ENCODE measurements at places on chromosomes 7 and 10. TPM values are rescaled to one million over a fixed set of nuclear protein-coding genes. Genes with fewer than 3 reads are reported as not detected.
A peak's percentile ranks its signal among the peaks of the same experiment; 100 is the strongest.

- DNase-seq: no peak
Observed at GRCh38 chr7:139495580-139496125, 12.2 kb upstream of the KLRG2 start.

DNA sequence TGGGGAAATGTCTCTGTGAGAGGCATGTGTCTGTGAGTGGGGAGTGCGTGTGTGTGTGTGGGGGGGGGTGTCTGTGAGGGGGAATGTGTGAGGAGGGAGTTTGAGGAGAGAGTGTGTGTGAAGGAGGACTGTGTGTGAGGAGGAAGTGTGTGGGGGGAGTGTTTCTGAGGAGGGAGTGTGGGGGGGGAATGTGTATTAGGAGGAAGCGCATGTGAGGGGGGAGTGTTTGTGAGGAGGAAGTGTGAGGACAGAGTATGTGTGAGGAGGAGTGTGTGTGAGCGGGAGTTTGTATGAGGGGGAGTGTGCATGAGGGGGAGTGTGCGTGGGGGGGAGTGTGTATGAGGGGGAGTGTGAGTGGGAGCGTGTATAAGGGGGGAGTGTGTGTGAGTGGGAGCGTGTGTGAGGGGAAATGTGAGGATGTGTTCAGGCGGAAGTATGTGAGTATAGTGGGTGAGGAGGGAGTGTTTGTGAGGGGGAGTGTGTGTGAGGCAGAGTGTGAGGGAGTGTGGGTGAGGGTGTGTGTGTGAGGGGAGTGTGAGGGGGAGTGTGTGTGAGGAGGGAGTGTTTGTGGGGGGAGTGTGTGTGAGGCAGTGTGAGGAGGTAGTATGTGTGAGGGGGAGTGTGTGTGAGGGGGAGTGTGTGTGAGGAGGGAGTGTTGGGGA lies 21.8 kb upstream of the PTPRN2 start:
- no peak for DNase-seq

TCERG1L gene
- polyA plus RNA-seq: 1.7 TPM

DNA sequence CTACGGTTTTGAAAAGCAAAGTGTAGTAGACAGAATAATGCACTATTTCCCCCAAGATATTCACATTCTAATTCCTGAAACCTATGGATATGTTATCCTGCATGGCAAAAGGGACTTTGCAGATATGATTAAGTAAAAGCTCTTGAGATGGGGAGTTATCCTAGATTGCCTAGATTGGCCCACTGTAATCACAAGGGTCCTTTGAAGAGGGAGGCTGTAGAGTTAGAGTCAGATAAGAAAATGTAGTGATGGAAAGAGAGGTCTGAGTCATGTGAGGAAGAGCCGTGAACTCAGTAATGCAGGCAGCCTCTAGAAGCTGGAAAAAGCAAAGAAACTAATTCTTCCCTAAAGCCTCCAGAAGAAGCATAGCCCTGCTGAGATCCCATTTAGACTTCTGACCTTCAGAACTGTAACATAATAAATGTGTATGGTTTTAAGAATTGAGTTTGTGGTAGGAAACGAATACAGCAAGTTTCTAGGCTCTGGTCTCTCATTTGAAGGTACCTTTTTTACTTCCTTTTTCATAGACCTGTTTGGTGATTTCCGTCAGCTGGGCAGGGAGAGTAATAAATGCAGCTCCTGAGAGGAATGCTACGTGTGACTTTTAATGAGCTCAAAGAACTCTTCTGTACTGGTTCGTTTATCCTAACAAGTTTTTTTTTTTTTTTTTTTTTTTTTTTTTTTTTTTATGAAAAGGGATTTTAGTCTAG lies 41.9 kb upstream of the NXPH1 start:
- no peak for DNase-seq

TMEM196 gene
- not detected for polyA plus RNA-seq

DNA sequence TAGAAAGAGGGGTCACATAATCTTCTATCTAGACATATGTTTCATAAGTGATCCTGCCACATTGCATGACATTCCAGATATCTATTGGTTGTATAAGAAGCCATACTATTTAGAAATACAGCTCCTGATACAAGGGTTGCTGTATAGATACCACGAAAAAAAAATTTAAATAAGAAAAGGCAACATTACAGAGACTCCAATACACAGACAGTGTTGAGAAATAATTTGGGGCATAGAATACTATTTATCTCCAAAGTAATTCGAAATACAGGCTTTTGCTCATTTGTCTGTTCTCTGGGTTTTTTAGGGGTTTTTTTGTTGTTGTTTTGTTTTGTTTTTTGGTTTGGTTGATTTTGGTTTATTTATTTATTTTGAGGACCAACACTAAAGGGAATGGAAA lies 2.6 kb downstream of the IFIT2 start:
- DNase-seq: no peak

- no peak for DNase-seq
Observed at GRCh38 chr10:59968705-59969104, 62.3 kb upstream of the CCDC6 start.

GRCh38 chr10:14414901-14415300 lies 84.2 kb upstream of the FRMD4A start:
- DNase-seq: no peak

- DNase-seq: no peak
Observed at GRCh38 chr7:24884401-24884800, 95.6 kb downstream of the OSBPL3 start.

DNA sequence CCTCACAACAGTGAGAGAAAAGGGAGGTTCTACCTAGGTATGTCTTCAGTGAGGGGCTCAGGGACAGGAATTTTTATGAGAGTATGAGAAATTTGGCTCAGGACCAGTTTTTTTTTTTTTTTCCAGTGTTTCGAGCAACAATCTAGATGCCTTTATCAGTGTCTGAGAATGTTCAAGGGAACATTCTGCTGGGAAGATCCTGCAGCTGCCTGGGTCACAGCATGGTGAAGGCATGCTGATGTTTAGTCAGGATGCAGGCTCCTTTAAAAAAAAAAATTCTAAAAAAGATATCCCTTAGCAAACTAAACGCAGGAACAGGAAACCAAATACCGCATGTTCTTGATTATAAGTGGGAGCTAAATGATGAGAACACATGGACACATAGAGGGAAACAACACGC lies 31.0 kb downstream of the SBDS start:
- DNase-seq: no peak

SAMD9L gene
- polyA plus RNA-seq: 2.5 TPM

DNA sequence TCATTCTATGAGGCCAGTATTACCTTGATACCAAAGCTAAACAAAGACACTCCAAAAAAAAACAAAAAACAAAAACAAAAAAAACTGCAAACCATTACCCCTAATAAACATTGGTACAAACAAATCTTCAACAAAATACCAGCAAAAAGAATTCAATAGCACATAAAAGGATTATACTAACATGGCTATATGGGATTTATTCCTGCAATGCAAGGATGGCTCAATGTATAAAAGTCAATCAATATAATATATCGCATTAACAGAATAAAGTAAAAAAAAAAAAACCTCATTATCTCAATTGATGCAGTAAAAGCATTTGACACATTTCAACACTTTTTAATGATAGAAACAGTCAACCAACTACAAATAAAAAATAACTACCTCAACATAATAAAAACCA lies 233.3 kb upstream of the NFE2L3 start:
- DNase-seq: no peak

CPEB3 gene
- polyA plus RNA-seq: 3.0 TPM

PIK3AP1 gene
- polyA plus RNA-seq: 4.8 TPM

DNA sequence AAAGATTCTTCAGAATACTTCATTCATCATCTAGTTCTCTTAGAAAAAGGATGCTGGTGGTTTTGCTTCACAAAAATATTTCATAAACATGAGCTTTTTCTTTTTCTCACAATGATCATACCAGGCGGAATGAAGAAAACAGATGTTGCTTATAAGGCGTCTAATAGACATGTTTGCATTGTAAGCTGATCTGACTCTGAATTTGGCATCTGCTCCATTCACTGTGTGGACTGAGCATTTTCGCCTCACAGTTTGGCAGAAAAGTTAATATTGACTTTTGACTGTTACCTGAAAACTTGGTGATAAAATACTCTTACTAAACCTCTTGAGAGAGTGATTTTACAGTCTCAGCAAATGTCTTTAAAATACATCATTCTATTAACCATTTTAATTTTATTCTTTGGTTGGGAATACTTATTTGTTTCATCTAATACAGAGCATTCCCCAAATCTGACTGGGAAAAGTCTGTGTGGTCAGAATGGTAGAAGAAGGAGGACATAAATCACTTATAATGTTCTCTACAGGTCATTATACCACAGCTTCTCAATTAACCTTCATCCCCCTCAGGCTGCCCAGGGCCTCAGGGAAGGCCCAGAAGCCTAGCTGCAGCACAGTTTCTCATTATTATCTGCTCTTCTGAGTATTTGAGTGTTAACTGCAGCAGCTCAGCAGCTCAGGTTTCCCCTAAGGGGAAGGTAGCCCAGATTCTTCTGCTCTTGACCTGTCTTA lies 121.6 kb upstream of the KAT6B start:
- peak; percentile 15 for DNase-seq

Data from right renal cortex interstitium (tissue), 3 donors.